ENCODE measurements at places on chromosomes 5 and 9.
A peak's percentile ranks its signal among the peaks of the same experiment; 100 is the strongest.

GRCh38 chr9:127763918-127764384 is 14.5 kb downstream of the SH2D3C start:
- peak; percentile 25 for DNase-seq

- DNase-seq: no peak
Observed at GRCh38 chr5:95591490-95591901, 28.4 kb upstream of the GPR150 start.

- no peak for DNase-seq
Observed at GRCh38 chr9:126854734-126855133, 5.7 kb upstream of the ZBTB34 start.

DNA sequence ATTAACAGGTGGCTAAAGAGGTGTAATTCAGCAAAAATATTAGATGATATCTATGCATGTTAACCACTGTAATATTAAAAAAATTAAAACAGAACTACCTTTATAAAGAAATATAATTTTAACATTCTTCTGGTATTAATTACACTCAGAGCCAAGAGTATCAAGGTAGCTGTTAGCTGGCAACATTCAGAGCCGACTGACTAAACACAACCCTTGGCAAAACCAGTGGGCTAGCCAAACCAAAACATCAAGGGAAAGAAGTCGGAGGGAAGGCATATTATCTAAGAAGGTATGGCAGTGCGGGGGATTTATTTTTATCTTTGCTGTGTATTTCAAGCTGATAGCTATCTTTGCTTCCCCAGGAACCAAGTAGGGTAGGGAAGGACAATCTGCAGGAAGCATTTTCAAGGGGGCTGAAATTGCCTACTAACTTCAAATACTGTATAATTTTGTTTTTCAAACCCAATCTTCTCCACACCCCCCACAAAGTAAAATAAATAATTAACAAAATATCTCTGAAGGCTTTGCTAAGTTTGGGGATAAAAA is 24.0 kb downstream of the ELL2 start:
- no peak for DNase-seq

DNA sequence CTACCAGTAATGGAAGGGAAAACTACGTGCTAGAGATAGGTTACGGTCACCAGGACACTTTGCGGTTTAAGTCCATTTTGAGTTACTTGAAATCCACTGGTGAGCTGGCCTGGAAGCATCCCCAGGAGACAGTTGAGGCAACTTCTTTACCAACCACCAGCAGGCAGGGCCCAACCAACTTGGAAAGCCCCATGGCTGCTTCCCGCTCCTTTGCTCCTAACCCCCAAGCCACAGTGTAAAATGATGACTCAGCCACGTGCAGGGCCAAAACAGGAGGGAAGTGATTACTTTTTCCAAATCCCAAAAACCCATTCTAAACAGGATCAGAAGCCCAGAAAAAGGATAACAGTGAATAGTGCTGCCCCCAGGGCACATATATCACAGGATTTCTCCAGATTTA is 87.4 kb downstream of the PAX5 start:
- no peak for DNase-seq

DNA sequence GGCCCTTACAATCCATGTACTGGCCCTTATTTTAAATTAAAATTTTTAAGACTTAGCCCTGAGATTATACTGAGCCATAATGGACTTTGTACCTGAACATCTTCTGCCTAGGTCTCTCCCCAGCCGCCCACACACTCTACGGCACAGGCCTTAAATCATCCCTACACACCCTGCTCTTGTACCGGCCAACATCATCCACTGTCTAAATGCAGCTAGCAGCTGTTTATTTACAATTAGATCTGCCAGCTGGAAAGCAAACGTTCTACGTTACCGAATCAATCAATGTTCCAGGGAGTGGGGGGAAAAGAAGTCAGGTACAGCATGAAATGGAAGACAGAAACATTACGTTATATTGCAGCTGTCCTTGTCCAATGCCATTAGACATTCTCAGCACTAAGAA is 88.4 kb upstream of the GRAMD2B start:
- DNase-seq: no peak

GRCh38 chr5:89457411-89458331 is 574.7 kb upstream of the MEF2C start:
- no peak for DNase-seq

DNA sequence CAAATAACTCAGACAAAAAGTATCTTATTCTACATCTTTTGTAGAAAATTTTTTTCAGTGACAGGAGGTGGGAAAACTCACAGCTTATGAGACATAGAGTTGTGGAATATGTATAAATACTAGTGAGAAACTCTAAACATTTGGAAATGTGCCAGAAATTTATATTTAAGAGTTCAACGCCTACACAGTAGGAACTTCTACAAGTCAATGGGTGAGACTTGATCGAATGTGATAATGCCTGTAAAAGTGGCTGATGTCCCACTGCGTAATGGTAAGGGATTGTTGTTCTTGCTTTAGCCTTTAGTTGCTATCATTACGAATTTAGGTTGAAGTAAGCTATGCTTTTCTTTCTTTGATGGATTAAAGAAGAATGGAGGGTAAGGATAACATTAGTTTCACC is 40.0 kb upstream of the RICTOR start:
- DNase-seq: no peak

GRCh38 chr9:135090547-135090946 is 3.1 kb downstream of the OLFM1 start:
- no peak for DNase-seq

All from T-cell (primary cell).